ENCODE measurements at places on chromosomes 4 and X.

DNA sequence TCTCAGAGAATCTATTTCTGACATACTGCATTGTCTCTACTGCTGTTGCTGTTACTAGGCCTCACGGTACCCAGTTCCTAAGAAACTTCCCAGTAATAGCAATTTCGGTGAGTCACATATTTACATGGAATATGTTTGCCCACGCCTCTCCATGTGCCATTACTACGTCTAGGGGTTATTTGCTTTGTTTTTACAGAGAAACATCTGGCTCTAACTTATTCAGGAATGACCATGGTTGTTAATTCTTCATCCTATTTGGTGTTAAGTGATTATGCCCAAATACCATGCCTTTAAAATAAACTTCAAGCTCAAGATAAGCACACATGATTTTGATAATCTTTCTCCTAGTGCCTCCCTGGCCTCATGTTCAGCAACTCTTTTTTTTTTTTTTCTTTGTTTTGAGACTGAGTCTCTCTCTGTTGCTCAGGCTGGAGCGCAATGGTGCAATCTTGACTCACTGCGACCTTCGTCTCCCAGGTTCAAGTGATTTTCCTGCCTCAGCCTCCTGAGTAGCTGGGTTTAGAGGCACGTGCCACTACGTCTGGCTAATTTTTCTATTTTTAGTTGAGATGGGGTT lies 101.0 kb upstream of the HS3ST1 start:
- DNase-seq, result no peak

DNA sequence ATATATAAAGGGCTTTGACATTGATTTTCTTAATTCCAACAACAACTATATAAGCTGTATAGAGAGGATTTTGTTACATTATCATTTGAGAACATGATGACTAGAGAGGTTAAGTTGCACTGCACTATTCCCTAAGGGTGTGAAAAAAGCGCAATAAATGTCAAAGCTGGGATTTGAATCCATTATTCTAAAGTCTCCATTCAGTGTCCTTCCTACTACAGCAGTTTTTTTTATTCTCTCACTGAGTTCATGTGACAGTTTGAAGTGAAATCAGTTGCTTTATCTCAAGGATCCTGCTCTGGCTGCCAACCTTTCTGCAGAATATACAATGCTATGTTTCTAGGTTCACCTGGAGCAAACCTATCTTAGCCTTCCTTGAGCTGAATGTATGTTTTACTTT lies 177.5 kb downstream of the ANKRD50 start:
- no peak for DNase-seq

- no peak for DNase-seq
These were observed 55.1 kb downstream of the F9 start for GRCh38 chrX:139585613-139586012.

DNA sequence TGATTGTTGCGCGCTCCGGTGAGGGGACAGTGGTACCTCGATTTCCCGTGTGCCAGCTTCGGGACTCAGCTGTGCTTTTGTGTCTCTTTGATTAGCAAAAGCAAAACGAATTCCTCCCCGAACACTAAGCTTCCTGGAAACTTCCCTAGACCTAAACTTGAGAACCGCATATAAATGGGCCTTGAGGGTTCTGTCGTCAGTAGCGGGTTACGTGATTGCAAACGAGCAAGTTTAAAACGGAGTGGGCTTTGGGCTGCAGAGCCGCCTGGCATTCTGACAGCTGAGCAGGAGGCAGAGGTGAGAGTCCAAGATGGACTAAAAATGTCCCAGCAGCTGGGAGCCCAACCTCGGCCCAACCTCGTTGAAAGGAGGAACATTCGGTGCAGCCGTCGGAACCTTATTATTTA lies 1.2 kb upstream of the TAPT1 start:
- no peak for DNase-seq

GRCh38 chr4:164343472-164343976 lies 410.4 kb upstream of the SMIM31 start:
- DNase-seq, result no peak

DNA sequence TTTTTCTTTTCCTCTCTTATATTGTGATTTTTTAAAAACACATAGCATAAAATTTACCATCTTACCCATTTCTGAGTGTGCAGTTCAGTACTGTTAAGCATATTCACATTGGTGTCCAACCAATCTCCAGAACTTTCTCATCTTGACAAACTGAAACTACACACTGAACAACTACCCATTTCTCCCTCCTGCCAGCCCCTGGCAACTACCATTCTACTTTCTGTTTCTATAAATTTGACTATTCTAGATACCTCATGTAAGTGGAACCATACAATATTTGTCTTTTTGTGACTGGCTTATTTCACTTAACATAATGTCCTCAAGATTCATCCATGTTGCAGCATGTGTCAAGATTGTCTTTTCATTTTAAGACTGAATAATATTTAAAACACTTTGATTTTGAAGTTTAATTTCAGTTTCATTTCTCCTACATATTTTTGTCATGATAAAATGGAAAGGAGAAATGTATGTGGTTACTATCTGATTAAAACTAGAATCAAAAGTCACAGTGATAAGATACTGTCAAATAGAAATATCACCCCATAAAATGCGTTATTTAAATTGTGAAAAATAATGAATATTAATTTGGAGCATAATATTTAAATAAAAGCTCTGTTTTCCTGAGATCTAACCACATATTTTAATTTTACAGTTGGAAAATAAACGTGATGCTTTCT lies 122.8 kb downstream of the DIPK2B start:
- DNase-seq, result no peak

- no peak for DNase-seq
These were observed 166.4 kb downstream of the ARHGAP6 start for GRCh38 chrX:11499076-11500044.

DNA sequence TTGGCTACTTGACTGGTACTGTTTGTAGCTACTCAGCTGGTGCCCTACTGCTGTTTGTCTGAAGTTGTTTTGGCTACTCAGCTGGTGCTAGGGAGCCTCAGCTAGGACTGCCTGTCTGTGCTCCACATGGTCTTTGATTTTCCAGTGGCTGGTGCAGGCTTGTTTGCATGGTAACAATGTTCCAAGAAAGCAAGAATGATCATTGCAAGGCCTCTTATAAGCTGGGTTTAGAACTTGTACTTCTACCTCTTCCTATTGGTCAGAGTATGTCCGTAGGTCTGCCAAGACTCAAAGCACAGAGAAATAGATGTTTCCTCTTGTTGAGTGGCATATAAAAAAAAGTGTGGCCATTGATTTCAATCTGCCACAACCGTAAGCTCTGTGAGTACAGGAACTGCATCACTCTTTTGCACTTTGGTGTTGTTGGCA lies 17.6 kb downstream of the NFKB1 start:
- no peak for DNase-seq

- no peak for DNase-seq
These were observed 286.8 kb upstream of the UGT8 start for GRCh38 chr4:114311787-114312186.

DNA sequence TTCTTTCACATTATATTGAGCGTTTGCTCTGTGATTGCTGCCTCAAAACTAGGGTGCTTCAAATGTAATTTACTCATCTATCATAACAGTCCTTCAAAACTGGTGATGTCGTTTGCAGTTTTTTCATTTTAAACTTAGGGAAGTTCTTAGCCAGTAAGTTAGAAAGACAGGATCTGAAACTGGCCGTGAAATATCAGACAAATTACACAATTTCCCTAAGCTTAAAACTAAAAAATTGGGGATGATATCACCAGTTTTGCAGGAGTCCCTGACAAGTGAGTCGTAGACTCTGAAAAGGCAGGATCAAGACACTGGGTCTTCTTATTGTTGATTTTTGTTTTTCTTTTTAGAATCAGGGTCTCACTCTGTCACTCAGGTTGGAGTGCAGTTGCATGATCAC lies 44.8 kb downstream of the MOB1B start:
- DNase-seq, result no peak

DNA sequence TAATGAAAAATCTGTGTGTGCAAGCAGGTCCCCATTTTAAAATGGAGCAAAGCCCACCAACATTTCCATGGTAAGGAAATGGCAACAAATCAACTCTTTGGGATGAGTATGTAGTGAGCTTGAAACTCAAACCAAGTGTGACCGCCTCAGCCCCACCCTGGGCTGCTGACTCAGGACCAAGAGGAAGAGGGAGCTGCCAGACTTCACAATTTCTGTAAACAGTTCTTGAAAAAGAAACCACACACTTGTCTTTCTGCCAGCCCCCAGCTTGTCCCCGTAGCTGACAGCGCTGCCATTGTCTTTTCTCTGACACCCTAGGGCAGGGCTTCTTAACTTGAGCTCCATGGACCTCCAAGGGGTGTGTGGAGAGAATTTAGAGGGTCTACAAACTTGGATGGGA lies 10.3 kb downstream of the RTL5 start:
- peak; percentile 64 for DNase-seq

DNA sequence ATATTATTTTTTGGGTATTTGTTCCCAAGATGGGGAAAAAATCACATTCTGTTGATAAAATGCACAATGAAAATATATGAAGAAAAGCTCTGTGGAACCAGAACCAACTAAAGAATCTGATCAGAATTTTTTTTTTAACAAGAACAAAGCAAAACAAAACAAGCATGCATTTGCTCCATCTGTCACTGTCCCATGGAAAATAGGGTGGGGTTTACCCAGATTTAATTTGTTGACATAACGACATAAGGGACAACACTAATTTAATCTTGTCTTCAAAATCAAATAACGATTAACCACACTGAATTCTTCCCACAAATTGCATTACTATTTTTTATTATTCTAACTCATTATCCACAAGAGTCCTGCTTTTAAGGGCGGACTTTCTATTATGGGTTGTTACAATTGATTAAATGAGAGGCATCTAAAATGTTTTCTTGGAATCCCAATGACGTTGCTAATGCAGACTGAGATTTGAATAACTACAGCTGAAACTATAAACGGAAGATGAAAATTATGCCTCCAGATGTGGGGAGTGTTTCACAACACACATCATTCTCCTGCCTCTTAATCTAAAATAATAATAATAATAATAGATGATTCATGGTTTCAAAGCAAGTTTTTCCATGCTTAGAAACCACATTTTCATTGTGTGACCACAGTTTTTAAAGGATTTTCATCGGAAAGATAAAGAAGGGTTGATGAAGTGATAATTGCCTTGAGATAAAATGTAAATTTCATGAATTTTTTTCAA lies 307.0 kb upstream of the CPEB2 start:
- no peak for DNase-seq

DNA sequence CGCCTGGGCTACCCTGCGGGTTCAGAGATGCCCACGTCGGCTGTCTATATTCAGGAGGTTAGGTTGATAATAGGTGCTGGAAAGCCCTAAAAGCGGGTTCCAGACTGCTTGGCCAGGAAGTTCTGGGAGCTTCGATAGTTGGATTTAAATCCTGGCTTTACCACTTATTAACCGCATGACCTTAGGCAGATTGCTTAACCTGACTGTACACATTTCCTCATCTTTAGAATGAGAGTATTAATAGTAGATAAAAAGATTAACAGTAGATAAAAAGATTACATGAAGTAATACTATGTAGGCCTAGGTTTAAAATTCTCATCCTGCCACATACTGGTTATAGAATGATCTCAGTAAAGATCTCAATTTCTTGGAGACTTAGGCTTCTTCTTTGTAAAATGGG lies 75.0 kb upstream of the ESX1 start:
- no peak for DNase-seq

DNA sequence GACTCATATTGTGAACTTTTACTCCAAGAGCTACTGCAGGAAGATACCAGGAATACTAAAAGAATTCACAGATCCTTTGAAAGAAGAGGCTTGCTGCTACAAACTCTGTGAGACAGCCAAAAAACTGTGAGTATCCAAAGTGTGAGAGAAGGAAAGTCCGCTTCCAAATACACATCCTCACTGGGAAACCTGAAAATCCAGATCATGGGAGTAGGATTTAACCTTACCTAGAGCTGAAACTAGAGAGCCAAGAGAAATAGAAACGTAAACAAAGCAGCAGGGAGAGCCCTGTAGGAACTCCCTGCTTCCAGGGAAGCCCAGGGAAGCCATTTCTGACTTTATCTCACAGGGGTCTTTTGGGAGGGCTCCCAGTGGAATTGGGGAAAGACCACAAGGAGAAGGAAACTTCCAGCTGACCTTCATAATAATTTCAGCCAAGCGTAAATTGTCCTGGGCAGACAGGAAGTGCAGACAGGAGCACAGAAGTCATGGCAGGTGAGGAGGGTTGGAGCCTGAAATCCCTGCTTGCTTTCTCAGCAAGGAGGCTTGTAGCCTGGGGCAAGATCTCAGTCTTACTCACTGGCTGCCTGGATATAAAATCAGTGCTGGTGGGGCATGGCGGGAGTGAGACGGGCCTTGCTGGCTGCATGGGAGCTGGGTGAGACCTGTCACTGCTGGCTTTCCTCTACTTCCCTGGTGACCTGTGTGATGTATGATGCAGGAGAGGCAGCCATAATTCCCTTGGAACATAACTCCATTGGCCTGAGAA lies 26.2 kb upstream of the NFKB1 start:
- no peak for DNase-seq

DNA sequence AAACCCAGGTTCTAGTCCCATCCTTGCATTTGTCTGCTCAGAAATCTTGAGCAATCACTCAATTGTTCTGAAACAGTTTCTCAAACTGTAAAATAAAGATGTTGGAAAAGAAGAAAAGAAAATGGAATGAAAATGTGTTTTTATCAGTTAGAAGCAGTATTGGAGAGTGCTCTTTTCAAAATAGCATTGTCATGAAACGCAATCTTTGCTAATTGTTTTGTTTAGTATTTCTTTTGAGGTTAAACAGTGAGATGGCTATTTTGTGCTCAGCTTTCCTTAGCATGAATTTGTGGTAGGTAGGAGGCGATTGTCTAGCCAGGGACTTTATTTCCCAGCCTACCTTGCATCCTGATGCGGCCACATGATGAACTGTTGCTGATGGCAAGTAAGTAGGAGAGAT lies 10.6 kb upstream of the HPF1 start:
- no peak for DNase-seq

GRCh38 chrX:68833448-68833805 lies 4.6 kb downstream of the EFNB1 start:
- no peak for DNase-seq

DNA sequence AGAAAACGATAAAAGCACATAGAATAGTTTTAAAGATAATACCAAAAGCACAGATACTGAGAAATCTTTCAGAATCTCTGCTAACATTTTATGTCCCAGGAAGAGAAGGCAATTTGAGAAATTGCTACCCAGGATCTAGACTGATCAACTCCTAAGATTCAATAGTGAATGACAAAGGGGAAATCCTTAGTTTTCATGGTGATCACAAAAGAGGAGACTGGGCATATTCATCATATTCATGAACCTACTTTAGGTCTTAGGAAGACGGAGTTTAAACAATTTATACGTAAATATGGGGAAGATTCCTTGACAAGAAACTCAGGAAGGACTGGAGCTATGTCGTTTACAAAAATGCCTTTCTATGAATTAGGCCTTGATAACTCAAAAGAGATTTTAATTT lies 87.3 kb downstream of the SHISA3 start:
- no peak for DNase-seq

All from activated CD4-positive, alpha-beta memory T cell treated with anti-CD3 and anti-CD28 coated beads, Interleukin-2, amount 10 ng/mL, durations not matched to agents 7 days and 5 days (primary cell).